ENCODE measurements at places on chromosomes 5 and 9.

- peak; percentile 50 for DNase-seq
Measured at GRCh38 chr5:168651648-168652047, 72.5 kb upstream of the PANK3 start.

GRCh38 chr9:122115176-122116035 is 22.3 kb upstream of the TTLL11 start:
- DNase-seq, result no peak

GRCh38 chr9:76658510-76659231 is 105.6 kb upstream of the PCA3 start:
- no peak for DNase-seq

DNA sequence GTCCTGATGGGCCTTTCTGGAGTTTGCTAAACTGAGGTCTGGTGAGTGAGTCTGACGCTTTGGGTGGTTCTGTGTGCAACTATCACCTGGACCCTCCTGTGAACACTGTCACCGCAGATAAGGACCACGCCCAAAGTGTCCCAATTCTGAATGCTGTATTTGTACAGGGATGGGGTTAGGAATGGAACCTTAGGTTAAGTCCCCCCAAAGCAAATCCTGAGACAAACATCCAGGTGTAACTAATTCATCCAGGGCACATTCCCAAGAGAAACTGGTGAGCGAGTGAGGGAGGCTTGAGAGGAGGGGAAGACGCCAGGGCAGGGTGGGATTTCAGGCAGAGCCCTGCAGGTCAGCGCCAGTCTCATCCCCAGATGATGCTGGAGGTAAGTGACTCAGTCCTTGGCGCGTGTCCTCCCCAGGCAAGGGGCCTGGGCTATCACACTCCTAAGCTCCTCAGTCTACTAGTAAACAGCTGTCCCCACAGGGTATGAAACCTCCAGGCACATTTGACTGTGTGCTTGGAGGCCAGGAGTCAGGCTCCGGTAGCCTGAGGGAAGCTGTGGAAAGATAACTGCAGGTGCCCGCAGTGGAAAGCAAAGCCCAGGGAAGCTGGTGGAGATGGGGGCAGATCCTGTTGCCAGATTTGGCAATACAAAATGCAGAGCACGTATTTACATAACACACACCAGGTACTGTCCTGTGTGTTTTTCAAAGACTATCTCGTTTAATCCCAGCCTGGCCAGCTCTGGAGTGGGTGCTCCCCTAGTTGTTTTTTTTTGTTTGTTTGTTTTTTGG is 66.7 kb downstream of the IL6ST start:
- no peak for DNase-seq

DNA sequence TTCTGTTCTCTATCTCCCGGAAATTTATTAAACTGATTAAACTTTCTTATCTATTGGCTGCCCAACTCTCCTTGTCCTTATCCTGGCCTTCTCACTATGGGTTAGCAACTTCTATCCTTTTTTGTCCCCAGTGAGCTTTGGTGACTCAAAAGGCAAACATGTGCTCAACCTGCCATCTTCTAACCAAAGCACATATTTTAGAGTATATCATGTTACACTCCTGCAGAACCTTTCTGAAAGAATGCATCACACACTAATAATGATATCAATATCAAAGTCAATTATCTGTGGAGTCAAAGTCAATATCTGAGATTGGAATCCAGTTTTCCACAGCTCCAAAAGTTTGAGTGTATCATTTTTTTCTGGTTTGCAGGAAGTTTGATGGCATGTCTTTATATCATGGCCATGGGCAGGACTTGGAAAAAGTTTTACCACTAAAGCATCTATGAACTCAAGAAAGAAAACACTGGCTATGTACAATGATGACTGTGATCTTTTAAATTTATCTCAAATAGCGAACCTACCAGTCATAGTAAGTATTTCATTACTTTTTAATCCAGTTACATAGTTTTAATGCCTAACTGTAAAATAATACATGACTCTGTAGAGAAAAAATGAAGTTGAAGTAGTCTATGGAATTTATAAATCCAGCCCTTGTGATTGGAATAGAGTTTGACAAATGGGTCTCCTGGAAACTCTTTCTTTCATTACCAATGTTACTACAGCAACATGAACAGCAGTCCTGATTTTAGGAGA is 166.8 kb downstream of the DROSHA start:
- no peak for DNase-seq

- DNase-seq, result no peak
Measured at GRCh38 chr9:80004714-80005113, 432.9 kb downstream of the TLE4 start.

- DNase-seq, result peak; percentile 91
Measured at GRCh38 chr5:172106511-172107356, 81.3 kb downstream of the STK10 start.

- DNase-seq, result no peak
Measured at GRCh38 chr9:8649160-8649559, 849.6 kb upstream of the DMAC1 start.

- DNase-seq, result no peak
Measured at GRCh38 chr9:4796988-4797853, 4.5 kb downstream of the RCL1 start.

DNA sequence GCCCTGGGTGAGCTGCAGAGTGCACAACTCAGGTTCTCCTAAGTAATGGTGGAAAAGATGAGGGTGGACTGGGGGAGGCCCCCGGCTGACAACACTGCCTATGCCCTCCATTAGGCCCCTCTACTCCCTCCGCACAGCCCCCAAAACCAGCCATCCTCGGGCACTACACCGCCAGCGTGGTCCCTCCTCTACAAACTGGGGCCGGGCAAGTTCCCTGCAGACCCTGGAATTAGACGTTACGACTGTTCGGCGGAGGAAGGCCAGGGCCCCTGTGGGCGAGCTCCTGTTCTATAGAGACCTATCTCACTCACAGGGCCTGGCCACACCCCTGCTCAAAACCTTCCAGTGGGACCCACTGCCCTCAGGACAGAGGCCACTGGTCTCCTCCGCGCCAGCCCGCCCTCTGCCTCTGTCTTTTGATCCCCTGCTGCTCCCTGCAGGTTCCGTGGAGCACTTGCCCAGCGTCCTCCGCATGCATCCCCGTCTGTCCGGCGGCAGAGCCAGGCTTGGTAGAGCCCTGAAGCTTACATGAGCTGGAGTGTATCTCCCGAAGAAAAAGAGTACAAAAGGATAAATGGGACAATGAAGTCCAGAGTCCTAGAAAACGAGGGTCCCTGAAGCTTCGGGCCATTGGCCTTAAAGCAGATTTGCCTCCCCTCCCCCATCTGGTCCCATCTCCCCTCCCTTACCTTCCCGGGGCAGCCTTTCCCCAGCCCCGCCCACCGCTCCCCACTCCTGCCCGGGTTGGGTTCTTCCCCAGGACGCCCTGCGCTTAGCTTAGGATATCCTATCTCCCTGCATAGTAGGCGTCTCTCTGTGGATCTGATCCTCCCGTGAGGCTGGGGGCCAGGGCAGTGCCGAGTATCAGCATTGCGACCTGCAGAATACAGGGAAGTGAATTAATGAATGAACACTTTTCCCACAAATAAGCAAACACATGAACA is 71.3 kb downstream of the HRH2 start:
- no peak for DNase-seq

- DNase-seq, result no peak
Measured at GRCh38 chr9:108698231-108698630, 157.6 kb downstream of the ACTL7B start.

DNA sequence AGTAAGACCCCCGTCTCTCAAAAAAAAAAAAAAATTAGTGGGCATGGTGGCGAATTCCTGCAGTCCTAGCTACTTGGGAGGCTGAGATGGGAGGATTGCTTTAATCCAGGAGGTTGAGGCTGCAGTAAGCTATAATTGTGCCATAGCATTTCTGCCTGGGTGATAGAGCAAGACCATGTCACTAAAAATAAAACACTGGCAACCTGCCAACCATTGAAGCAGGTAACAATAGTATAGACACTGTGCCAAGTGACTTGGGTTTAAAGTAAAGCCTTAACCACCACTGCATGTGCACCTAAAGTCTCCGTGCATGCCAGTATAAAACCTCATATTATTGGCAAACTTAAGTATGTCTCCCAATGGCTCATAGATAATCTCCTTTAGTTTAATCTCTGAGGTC is 3.4 kb upstream of the APBA1 start:
- no peak for DNase-seq

- DNase-seq, result no peak
Measured at GRCh38 chr5:157566902-157567489, 8.6 kb downstream of the ADAM19 start.

- DNase-seq, result peak; percentile 68
Measured at GRCh38 chr5:132493241-132493640, 2.7 kb upstream of the IRF1 start.

DNA sequence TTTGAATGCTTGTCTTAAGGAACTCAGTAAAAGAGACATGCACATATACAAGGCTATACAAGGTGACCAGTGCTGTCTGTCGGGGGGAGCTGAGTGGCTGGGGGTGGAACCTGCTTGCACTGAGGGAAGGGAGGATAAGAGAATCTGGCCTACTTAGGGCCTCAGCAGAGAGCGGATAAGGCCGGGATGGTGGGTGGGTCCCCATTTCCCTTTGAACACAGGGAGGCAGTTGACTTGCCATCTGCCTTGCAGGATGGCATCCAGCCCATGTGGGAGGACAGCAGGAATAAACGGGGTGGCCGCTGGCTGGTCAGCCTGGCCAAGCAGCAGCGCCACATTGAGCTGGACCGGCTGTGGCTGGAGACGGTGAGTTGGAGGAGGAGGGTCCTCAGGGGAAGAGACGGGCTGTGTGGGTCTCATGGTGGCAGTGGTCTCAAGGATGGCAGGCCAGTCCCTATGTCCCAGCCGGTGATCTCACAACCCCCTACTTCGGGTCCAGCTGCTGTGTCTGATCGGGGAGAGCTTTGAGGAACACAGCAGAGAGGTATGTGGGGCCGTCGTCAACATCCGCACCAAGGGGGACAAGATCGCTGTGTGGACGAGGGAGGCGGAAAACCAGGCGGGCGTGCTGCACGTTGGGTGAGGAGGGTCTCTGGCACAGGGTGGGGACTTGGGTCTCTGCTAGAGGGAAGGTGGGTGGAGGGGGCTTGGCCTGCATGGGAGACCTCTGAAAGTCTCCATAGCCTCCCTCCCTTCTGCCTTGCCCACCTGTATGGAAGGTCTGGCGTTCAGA is 2.2 kb upstream of the TSPAN17 start:
- no peak for DNase-seq

DNA sequence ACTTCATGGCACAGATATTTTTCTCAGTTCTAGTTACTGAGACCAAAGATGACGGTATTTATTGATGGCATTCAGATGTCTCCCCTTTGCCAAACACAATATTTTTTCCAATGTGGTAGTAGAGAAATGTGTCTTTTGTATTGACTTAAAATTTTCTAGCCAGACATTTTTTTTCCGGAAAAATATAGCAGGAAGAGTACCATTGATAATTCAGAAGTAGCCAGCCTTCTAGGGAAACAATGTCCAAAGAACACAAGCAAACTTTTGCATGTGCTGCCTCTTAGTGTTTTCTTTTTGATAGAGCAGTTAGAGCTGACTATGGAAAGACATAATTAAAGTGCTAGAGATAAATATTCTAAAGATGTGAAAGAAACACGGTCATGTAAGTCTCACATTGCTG is 231.4 kb downstream of the MARCHF11 start:
- no peak for DNase-seq

- no peak for DNase-seq
Measured at GRCh38 chr9:79123415-79123814, 448.4 kb upstream of the TLE4 start.

DNA sequence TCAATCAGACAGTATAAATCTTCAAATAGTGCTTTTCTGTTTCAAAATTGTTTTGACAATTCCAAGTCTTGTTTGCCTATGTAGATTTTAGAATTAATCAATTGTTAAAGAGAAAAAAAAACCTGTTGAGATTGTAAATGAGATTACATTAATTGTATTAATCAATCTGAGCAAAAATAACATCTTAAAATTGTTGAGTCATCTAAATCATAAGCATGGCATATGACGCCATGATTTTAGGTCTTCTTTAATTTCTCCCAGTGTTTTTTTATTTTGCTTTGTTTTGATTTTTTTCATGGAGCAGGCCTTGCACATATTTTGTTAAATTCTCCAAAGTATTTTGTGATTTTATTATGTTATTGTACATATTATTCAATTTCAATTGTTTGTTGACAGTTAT is 988.0 kb upstream of the SEMA6A start:
- no peak for DNase-seq

DNA sequence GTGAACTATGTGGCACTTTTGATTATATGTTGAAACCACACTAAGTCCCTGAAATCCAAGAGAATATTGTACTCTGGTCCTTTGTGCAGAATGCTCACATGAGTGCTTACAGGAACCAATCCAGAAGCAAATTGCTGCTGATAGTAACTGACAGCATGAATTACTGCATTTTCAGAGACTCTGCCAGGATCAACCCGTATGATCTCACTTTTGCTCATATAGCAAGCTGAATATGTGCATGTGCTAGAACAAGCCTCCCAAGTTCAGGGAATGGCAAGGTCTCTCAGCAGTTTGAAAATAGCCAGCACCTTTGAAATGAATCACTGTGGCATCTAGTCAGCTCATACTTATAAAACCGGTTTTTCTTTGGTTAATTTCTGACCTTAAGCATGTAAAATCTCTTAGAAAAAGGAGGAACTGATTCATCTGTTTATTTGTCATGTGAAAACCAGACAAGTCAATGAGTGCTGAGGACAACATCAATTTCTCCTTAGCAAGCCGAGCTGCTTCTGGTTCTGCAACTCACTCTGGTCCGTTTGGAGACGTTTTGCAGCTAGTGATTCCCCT is 215.7 kb upstream of the ELL2 start:
- DNase-seq, result peak; percentile 39

DNA sequence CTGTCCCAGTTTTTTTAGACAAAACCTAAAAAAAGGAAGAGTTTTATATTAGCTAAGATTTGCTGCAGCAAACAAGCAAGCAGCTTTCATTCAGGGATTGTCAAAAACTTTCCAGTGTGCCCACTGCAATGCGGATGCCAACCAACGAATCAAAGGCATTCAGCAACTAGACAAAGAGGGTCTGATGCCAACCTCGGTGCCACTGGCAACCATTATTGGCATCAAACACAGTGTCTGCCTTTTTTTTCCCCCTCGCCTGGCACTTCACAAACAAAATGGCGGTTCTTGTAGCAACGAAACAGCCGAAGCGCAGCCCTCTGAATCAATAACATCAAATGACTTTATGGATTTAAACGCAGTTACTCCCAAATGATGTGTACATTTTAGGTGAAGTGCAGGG is 10.4 kb downstream of the NFIB start:
- DNase-seq, result no peak
